ENCODE measurements at places on chromosomes 4 and X.

DNA sequence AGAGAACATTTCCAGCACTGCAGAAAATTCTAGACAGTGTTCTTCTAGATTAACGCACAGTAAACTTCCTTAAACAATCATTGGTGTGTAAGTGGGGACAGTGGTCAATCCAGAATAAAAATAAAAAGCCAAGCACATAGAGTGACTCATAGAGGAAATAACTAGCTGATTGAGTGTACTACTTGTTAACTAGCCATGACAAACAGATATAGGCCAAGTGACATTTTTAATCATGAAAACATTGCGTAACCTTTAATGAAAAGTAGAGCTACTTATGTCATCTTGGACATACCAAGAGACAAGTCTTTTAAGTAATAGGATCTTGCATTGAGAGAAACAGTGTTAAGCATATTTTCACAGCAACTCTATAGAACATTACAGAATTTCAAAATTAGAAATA is 233.9 kb upstream of the MAB21L2 start:
- no peak for DNase-seq

DNA sequence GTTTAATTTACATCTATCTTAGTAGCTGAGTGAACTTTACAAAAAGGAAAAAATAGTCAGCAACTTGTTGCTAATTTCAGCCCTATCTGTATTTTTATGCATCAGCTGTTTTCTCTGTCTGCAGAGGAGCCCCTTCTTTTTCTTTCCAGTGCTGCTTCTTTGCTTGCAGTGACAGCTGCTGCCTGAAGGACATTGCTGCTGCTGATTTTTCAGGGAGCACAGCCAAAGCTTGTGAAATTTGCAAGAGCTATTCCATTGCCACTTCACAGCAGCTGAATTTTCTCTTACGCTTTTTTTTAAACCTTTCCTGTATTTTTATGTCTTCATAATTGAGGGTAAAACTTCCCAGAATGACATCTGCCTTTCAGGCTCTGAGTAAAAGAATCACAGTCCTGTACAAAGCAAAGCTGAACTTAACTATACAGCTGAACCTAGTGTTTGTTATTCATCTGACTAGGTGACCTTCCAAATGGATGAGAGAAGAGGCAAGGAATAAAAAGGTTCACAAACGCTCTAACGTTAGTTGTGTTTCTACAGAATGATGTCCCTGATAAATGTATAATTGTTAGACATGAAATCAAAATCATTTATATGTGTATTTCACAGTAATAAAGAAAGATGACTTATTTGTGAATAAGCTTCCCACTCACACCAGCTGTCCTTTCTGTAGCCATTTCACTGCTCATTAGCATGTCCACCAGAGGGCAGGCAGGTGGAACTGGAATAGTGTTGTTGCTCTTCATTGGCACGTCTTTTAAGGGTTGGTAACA is 541.4 kb downstream of the ADGRL3 start:
- no peak for DNase-seq

DNA sequence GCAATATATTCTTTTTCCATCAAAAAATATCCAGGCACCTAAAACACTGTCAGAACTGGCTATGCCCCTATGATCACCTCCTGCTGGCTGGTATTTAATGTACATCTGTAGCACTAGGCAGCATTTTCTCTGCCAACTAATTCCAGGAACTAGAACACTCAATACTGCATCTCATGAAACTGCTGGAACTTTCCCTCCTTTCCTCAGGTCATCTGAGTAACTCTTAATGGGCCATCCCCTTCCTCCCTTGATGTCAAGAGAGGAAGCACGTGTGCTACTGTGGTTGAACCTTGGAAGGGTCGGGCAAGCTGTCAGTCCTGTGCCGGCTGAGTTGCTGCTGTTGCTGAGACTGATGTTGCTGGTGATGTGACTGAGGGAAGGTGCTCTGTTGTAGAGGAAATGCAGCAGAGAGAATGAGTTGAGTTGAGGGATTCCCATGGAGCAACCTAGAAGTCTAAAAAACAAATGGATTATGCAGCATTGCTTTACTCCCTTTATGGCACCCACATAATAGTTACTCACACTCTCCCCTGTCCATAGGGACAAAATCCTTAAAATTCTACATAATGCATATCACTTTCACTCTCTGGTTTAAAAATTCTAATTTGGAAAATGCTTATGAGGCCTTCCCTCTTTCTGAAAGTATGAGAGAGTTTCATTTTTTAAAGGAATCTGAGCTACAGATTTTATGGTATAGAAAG is 39.5 kb downstream of the TMEM165 start:
- DNase-seq: no peak

DNA sequence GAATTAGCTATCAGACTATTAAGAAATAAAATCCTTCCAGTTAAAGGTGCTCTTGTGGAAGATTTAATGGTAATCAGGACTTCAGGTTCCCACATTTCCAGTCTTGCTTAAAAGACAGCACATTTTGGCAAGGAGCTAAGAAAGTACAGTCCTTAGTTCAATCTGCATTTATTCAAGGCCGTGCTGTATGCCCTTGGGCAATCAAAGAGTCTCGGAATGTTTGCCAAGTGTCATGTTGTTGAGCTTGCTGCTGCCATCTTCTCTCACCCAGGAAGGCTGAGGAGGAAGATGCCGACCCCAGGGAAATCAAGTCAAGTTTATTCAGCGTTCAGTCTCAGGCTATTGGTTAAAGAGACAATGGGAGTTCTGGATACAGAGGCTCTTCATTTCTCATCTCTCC is 388.1 kb upstream of the IGFBP7 start:
- no peak for DNase-seq

- no peak for DNase-seq
Measured at GRCh38 chr4:105978684-105979296, 83.5 kb downstream of the NPNT start.

DNA sequence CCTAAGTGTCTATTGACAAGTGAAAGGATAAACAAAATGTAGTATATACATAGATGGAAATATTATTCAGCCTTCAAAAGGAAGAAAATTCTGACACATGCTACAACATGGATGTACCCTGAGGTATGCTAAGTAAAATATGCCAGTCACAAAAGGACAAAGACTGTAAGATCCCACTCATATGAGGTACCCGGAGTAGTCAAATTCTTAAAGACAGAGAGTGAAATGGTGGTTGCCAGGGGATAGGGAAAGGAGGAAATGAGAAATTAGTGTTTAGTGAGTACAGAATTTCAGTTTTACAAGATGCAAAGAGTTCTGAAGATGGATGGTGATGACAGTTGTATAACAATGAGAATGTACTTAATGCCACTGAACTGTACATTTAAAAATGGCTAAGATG is 102.3 kb upstream of the NAP1L5 start:
- no peak for DNase-seq

- DNase-seq: no peak
Measured at GRCh38 chr4:182427554-182427953, 184.4 kb downstream of the TENM3 start.

GRCh38 chrX:118973389-118974087 is 880 bp upstream of the LONRF3 start:
- DNase-seq: no peak

GRCh38 chr4:25078523-25078922 is 47.8 kb upstream of the LGI2 start:
- no peak for DNase-seq

GRCh38 chrX:54116391-54116790 is 66.7 kb downstream of the FAM120C start:
- peak; percentile 1 for DNase-seq
